ENCODE measurements at places on chromosomes 7 and 10. TPM values are rescaled to one million over a fixed set of nuclear protein-coding genes. Genes with fewer than 3 reads are reported as not detected.

GRCh38 chr7:127650847-127651555 lies 993 bp upstream of the SND1 start:
- no peak for DNase-seq

AGR2 gene
- total RNA-seq, result not detected

GRCh38 chr7:124432009-124432578 lies 333.5 kb downstream of the GPR37 start:
- DNase-seq, result no peak

- DNase-seq, result no peak
Observed at GRCh38 chr7:64874562-64875250, 28.4 kb upstream of the ZNF273 start.

DNA sequence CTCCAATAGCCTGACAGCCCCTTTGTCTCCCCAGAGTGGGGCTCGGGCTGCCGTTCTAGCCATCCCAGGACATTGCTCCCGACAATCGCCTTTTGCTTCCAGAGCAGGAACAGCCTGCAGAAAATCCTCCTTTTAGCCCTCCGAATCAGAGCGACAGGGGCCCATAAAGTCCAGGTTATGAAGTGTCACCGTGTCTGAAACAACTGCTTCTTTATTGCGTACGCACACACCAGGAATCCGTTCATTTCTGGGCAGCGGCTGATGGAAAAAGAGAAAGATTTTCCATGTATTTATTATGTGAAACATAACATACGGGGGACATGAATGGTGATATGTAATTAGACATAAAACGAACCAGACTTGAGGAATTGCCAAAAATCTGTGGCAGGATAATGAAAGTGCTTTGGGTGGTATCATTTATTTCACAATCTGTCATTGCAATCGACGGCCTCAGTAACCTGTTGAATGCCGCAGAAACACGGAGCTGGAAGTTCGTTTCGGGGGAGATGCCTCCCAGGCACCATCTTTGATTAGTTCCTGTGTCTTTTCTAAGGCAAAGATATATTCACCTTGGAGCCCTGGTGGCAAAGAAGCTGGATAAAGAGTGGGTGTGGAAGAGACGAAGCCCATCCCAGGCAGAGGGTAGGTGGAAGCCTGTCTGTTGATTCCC lies 48.1 kb downstream of the FAM241B start:
- no peak for DNase-seq

- DNase-seq, result no peak
Observed at GRCh38 chr7:1740214-1740613, 70.1 kb downstream of the ELFN1 start.

GRCh38 chr10:122290334-122290733 lies 19.2 kb downstream of the BTBD16 start:
- DNase-seq, result no peak

GRCh38 chr10:2990764-2991163 lies 76.6 kb upstream of the PFKP start:
- DNase-seq, result no peak

MEIG1 gene
- not detected for total RNA-seq

DNA sequence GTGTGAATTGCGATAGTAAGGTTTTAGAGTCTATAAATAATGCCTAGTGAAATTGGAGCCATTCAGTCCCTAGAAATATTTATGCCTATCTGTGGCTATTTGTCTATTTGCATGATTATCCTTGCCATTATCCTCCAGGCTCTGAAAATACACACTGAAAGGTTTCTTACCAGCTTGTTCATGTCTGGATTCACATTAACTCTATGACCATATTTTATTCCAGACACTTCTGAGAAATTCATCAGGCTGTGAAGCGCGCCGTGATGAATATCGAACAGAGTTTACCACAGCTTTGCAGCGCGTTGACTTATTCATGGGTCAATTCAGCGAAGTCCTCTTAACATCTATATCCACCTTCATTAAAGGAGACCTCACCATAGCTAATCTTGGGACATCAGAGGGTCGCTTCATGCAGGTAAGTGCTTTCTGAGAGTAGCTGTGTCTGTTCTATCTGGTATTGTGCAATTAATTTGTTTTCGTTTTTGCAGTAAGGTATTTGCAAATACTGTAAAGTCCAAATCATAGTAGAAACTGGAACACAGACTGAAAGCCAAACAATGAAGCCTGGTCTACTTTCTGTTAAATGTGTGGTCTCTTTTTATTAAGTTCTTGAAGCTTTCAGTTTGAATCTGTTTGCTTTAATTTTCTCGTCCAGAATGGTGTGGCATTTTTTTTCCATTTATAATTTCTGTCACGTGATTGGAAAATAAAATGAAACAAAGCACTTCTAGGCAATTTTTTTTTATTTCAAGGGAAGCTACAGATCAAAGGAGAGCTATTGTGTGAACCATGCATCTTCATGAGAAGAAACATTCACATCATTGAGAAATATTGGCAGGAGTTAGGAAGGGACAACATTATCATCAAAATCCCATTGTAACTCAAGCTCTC lies 59.7 kb downstream of the MET start:
- DNase-seq, result no peak

PKD2L1 gene
- not detected for total RNA-seq

CDH23 gene
- total RNA-seq, result 0.57 TPM

GIMAP1 gene
- 4.9 TPM for total RNA-seq

- no peak for DNase-seq
Observed at GRCh38 chr10:68132391-68132790, 23.1 kb downstream of the MYPN start.
